ENCODE measurements at places on chromosomes 5 and 9.

GRCh38 chr5:4563400-4563799 lies 576.7 kb upstream of the ADAMTS16 start:
- DNase-seq, result no peak

DNA sequence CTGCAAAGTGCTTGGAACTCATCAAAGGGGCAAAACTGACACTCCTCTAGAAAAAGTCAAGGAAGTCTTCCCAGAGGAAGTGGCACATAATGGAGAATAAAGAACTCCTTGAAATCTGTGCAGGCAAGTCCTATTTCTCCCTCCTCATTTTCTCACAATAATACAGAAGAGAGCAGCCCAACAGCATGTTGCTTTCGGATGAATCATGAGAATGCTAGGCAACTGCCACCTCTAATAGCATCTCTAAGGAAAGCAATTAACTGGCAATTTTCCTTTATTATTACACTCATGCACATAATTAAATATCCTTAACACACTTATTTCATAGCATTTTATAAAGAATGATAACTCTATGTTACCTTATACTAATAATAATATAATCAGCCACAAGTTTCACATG lies 122.2 kb upstream of the PTGER4 start:
- DNase-seq, result no peak

GRCh38 chr5:141877356-141878185 lies 639 bp downstream of the PCDH1 start:
- DNase-seq, result no peak

GRCh38 chr5:73733219-73733618 lies 107.2 kb downstream of the ARHGEF28 start:
- DNase-seq, result no peak

DNA sequence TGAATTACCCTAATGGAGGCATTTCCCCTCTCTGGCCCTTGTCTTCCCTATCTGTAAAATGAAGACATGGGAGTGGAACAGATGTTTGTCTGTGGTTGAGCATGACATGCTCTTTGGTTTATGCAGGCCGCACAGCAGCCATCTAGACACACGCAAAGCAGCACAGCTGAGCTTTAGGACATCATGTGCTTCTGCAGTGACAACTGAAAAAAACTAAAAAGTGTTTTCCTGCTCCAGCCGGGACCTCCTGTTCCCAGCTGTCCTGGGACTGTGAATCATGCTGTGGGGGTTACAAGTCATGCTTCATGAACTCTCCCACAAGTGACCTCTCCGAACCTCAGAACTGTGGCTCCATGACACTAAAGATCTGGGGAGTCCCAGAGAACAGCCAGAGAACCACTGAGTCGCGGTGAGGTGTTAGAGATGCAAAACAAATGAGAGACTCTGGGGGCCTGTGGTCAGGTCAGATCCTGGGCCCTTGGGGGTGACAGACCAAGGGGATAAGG lies 1.7 kb downstream of the SMIM3 start:
- DNase-seq, result no peak

GRCh38 chr5:147049764-147050163 lies 171.2 kb upstream of the PPP2R2B start:
- no peak for DNase-seq

- no peak for DNase-seq
Observed at GRCh38 chr5:107277485-107278125, 393.1 kb downstream of the EFNA5 start.

- DNase-seq, result no peak
Observed at GRCh38 chr9:105835721-105836120, 141.4 kb downstream of the TMEM38B start.

DNA sequence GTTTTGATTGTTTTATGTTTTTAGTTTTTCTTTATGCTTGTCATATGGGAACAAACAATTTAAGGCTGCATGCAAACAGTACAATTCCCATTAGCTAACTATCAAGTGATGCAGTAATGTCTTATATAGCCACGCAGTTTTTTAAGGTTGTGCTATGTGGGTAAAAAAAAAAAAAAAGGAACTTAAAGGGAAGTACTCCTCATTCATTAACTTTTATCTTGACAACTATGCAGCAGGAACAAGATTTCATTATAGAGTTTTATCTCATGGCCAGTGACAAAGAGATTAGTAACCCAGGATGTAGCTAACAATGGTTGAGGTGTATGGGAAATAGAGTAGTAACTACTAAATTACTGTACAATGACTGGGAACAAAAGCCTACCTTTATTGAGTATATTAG lies 1008.2 kb upstream of the CDH9 start:
- no peak for DNase-seq

Data from NCI-H2227 treated with DMSO at 0.1 percent for 48 hours (cell line).